ENCODE measurements at places on chromosomes 6 and 20.

GRCh38 chr20:16666272-16666671 is 63.6 kb upstream of the SNRPB2 start:
- DNase-seq: no peak

GRCh38 chr20:37627060-37627766 is 66.6 kb upstream of the CTNNBL1 start:
- DNase-seq: no peak

DNA sequence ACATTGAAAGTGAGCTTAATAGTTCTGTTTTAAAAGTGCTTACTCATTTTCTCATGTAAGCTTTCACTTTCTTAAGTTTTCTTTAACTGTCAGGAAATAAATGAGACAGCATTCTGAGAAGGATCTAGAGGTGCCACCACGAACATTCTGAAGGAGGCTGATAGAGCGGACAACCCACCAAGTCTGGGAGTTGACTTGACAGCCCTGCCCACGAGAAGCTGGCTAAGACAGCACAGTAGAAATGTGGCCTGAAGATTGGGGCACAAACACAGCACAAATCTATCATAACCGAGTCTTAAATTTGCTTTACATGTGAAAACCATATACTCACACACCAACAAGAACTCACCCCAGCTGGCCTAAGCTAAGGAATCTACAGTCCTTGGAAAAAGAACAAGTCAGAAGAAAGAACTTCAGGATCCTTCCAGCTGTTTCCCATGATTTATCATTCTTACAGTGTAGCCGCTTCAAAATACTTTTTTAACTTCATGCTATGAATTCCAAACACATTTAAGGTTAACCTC is 144.2 kb upstream of the TNFAIP3 start:
- no peak for DNase-seq

DNA sequence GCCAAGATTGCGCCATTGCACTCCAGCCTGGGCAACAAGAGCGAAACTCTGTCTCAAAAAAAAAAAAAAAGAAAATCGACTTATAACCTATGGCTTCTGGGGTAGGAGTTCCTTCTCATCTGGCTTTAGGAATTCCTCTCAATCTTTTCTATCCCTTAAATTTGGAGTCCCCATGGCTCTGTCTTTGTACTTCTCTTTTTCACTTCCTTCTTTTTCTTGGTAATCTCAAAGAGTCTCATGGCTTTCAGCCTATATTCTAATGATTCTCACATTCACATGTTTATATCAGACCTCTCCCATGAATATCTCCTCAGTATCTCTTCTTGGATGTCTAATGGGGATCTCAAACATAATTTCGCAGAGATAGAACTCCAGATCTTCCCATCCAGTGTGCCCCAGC is 42.8 kb upstream of the RALGAPA2 start:
- no peak for DNase-seq

DNA sequence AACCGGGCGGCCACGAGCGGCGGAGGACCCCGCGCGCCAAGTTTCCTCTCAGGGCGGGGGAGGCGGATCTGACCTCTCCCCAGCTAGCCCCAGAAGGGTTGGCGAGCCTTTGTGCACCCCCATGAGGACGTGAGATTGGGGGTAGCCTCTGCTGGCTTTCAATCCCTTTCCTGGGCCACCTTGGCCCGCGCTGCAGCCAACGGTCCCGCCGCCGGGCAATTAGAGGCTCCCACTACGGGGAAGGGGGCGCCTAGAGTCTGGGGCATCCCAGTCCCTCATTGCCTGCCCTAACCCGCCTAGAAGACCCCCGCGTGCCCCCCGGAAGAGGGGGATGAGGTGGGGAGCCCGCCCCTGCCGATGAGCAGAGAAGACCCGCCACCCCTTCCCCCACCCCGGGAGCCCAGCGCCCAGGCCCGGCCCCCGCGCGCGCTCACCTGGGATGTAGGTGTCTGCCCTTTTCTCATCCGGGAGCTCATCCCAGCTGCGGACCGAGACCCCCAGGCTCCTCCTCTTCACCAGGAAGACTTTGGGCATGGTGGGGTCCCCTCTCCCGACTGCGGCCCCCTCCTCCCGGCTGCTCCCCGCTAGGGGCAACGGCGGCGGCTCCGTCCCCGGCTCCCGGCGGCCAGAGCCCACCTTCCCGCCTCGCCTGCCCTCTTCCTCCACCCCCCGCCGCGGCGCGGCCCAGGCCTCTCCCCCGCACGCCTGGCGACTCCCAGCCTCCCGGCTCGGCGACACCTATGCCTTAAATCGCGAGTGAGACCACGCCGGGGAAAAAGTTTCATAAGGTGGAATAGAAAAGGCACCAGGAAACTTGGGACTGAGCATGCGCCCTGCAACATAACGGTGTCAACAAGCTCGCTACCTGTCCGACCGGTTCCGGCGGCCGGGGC is at the start of gene OVOL2:
OVOL2 (minus strand) TSS at position 816 of the 893 bp plus-strand sequence; CDS start at position 534, 282 bp downstream.
- DNase-seq: no peak

- no peak for DNase-seq
Measured at GRCh38 chr6:156953127-156953478, 175.9 kb downstream of the ARID1B start.

DNA sequence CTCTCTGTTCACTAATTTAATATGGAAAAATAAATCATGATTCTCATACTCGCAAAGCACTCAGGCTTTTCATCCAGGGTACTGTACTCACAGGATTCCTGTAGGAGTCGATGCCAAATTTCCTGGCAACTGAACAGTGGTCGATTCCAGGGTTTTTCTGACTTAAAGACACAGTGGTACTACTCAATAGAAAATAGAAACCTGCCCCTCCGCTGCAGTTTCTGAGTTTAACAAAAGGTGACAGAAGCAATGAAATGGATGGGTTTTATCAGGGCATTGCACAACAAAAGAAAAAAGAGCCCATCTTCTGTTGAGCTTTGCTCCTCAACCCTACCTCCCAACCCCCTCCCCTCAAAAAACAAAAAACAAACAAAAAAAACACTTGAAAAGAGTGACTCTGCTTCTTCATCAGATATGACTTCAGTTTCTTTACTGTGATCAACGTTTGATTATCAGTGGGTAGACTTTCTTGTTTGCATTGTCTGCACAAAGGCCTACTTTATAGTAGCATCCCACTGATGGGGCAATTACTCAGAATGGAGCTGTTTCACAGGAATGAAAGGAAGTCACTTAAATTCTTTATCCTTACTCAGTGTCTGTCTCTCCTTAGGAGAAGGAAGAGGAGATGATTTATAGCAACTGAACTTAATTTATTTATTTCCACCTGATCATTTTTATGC is 96.2 kb upstream of the FOXO3 start:
- DNase-seq: no peak

- no peak for DNase-seq
Measured at GRCh38 chr6:114648847-114649246, 306.0 kb upstream of the HS3ST5 start.

GRCh38 chr6:143958839-143959399 is 49.1 kb downstream of the PLAGL1 start:
- no peak for DNase-seq

GRCh38 chr6:30727920-30728553 is 7.9 kb downstream of the TUBB start:
- DNase-seq: no peak

DNA sequence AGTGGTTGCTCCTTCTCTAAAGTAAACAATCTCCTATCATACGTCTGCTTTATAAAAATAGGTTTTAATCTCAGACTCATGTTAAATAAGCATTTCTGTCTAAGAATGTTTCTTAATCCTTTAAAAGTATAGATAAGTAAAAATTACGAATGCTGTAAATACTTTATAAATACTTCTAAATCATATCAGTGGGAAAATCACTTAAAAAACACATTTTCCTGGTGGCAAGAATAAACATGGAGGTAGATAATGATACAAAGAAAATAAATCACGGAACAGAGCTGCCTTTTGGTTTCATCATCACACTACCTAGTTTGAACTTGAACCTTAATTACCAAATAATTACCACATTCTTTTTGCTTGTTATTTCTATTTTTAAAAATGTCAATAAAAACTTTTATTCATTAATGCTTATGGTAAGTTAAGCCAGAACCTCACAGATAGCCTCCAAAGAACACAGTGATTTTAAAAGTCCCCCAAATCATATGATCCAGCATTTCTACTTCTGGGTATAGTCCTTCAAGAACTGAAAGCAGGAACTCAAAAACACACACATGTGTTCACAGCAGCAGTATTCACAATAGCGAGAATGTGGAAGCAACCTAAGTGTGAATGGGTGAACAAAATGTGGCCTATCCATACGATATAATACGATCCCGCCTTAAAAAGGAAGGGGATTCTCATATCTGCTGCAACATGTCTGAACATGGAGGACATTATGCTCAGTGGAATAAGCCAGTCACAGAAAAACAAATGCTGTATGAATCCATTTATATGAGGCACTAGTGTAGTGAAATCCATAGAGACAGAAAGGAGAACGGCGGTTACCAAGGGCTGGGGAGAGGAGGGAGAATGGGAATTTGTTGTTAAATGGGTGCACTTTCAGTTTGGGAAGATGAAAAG is 72.4 kb downstream of the SLC22A23 start:
- no peak for DNase-seq

GRCh38 chr6:122995921-122996793 is at the start of gene CLVS2:
CLVS2 (plus strand) TSS chr6:122996235; CDS start chr6:122997778, 1,543 bp downstream.
- DNase-seq: no peak

GRCh38 chr20:61874421-61875068 is 191.1 kb downstream of the TAF4 start:
- no peak for DNase-seq

- no peak for DNase-seq
Measured at GRCh38 chr20:41371371-41371770, 4.8 kb upstream of the EMILIN3 start.

DNA sequence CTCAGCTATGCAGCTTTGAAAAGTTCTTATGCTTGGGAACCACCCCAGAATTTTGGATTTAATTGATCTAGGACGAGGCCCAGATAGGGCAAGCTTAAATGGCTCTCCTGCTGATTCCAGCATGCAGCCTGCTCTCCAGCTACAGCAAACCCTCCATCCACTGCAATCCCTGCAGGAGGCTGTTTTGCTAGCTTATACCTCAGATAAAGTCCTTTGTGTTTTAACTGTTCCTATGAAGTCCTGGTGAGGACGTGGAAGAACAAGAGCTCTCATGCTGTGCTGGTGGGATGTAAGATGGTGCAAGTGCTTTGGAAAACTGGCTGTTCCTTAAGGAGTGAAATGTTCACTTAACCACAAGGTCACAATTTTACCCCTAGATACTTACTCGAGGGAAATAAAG is 25.5 kb upstream of the NXT1 start:
- no peak for DNase-seq

- no peak for DNase-seq
Measured at GRCh38 chr6:11094941-11095340, 1.3 kb downstream of the SMIM13 start.

DNA sequence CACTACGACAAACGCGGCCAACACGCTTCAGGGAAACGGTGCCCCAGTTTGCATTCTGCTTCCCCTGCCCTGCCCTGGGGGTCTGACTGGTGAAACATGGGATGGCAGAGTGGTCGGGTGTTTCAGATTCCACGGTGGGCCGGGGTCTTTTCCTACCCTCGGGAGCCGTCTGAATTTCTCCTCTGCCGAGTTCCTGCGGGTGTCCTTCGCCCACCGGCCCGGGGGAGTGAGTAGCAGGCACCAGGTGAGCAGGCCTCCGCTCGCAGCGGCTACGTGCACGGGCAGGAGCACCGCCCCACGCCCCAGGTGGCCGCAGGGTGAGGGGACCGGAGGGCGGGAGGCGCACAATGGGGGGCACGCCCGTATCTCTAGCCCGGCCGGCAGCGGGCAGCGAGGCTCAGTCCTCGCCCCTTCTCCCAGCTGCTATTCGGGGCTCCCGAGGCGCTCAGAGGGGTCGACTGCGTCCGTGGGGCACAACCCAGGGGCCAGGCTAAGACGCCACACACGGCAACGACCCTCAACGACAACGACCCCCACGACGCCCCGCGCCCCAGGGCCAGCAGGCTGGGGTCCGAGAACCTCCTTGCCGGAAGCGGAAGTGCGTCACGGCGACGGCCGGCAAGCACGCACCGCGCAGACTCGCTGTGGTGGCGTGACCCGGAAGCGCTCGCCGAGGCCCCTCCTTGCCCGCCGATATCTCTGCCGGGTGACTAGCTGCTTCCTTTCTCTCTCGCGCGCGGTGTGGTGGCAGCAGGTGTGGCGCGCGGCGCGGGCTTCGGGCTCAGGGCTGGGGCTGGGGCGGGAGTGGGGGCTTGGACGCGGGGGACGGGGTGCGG is at the start of gene RPS21:
RPS21 (plus strand) TSS at position 721 of the 836 bp plus-strand sequence. CDS start 236 bp downstream, outside the sequence.
- peak; percentile 70 for DNase-seq

DNA sequence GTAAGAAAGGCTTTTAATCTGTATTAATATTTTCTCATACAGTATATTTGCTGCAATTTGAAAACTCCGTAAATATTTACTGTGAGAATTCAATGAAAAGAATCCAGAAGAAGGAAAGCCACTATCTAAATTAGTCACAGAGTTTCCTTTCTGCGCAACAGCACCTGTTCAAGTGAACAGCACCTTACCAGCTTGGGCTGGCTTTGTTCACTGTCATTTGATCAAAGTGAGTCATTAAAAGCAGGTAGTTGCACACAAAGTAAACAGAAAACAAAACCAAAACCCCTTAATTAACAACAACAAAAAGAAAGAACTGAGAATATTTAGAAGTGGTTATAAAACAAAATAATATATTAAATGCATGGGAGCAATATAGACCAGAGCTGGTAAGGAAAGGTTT is 12.8 kb downstream of the SMLR1 start:
- no peak for DNase-seq

DNA sequence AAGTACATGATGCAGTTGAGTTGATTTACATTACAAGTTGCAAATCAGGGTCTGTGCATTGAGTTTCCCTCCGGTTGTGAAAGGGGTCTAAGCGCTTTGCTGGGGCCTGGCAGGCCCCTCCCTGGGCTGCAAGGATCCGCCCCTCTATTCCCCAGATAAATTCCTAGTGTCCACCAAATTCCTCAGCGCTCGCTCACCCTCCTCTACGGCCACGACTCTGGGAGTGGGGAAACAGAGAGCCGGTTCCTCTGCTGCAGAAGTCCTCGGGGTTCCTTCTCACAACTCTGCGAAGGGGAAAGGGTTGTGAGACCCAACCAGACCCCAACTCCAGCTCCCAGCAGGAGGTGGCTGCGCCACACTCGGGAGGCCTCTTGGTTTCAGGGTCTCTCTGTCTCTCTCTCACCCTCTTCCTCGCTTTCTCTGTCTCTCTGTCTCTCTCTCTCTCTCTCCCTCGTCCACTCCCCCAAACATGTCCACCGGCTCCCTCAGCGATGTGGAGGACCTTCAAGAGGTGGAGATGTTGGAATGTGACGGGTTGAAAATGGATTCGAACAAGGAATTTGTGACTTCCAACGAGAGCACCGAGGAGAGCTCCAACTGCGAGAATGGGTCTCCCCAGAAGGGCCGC is at the start of gene TCF21:
TCF21 (plus strand) TSS at position 185 of the 628 bp plus-strand sequence; CDS start at position 470, 285 bp downstream.
- DNase-seq: no peak

GRCh38 chr6:44298055-44298803 is 14.9 kb downstream of the AARS2 start:
- no peak for DNase-seq

DNA sequence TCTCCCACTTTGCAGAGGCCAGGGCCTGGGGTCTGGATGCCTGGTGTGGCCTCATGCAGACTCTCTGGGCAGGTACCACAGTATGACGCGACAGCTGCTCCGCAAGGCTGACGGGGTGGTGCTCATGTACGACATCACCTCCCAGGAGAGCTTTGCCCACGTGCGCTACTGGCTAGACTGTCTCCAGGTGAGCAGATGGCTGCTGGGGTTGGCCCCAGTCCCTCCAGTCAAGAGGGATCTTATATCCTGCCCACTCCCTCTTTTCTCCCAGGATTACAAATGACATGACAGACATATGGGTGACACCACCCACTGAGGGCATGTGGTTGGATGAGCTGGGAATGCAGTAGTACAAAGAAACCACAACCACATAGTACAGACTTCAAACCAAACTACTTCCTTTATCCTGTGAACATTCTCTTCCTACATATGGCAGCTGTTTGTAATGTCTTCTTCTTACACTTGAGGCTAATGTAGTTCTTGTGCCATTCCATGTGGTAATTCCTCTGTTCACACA is 29.9 kb downstream of the RAB44 start:
- no peak for DNase-seq

- DNase-seq: no peak
Measured at GRCh38 chr6:119226089-119226488, 123.5 kb downstream of the MAN1A1 start.

Measured in GOT3 (cell line).